Activated CD8-positive, alpha-beta T cell treated with anti-CD3 and anti-CD28 coated beads for 36 hours (primary cell): ENCODE measurements at places on chromosomes 6 and 20.

GRCh38 chr6:74061201-74061600 is 365.2 kb downstream of the CD109 start:
- H3K4me3 ChIP-seq, result no peak overlapping the region
- no peak for DNase-seq
- no peaks in the 10 kb centered on the region for H3K36me3 ChIP-seq
- no peaks in the 10 kb centered on the region for H3K27me3 ChIP-seq
- no peak overlapping the region for H3K27ac ChIP-seq

GRCh38 chr20:42901689-42902440 is 287.8 kb downstream of the PTPRT start:
- peaks cover 1% of the 10 kb centered on the region for H3K27me3 ChIP-seq
- no peaks in the 10 kb centered on the region for H3K4me1 ChIP-seq
- H3K36me3 ChIP-seq, result no peaks in the 10 kb centered on the region
- no peak overlapping the region for H3K4me3 ChIP-seq
- no peak for DNase-seq

DNA sequence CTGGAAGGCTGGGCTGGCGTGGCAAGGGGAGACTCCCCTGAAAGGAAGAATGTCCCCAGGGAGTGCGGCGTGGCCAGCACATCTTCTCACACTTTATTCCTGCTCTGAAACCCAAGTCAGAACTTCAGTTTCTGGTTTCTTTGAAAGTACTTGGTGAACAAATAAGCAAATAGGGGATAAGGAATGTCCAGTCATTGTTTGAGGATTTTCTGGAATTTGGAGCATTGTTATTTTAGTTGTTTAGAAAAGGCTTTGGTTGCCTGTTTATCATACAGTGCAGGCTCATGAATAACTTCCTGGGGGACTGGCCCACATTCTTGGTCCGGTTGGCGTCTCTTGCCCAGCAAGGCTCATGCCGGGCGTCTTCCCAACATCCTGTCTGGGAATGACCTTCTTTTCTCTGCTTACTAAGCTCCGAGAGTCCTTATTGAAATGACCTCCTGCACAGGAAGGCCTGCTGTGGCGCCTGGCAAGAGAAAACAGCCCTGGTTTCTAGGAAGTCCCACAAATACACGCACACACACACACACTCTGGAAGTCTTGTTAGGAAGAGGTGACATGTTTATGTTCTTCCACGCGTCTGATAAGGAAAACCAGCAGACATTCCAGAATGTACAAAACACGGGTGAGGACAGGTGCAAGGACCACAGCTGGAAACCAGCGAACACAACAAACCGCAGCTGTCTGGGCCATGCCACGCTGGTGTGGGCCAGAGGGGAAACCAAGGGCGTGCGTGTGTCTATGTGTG is 71.9 kb downstream of the TMEM170B start:
- DNase-seq, result no peak
- no peak overlapping the region for H3K4me3 ChIP-seq

DNA sequence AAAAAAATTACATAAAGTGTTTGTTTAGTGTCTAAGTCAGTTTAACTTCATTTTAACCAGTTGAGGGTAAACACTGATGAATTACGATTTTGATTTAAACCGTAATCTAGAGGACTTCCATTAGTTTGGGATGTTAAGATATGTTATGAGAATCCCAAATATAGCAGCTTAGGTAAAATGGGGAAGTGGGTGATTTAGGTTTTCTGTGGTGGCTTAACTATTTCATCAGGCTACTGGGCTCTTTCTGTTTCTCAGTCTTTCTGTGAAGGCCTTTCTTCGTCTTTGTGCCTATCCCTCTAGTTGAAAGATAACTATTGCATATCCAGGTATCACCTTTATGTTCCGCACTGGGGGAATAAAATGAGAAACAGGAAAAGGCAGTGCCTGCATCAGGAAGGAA is 27.9 kb downstream of the CENPW start:
- no peaks in the 10 kb centered on the region for H3K36me3 ChIP-seq
- DNase-seq, result no peak
- H3K4me1 ChIP-seq, result no peaks in the 10 kb centered on the region

DNA sequence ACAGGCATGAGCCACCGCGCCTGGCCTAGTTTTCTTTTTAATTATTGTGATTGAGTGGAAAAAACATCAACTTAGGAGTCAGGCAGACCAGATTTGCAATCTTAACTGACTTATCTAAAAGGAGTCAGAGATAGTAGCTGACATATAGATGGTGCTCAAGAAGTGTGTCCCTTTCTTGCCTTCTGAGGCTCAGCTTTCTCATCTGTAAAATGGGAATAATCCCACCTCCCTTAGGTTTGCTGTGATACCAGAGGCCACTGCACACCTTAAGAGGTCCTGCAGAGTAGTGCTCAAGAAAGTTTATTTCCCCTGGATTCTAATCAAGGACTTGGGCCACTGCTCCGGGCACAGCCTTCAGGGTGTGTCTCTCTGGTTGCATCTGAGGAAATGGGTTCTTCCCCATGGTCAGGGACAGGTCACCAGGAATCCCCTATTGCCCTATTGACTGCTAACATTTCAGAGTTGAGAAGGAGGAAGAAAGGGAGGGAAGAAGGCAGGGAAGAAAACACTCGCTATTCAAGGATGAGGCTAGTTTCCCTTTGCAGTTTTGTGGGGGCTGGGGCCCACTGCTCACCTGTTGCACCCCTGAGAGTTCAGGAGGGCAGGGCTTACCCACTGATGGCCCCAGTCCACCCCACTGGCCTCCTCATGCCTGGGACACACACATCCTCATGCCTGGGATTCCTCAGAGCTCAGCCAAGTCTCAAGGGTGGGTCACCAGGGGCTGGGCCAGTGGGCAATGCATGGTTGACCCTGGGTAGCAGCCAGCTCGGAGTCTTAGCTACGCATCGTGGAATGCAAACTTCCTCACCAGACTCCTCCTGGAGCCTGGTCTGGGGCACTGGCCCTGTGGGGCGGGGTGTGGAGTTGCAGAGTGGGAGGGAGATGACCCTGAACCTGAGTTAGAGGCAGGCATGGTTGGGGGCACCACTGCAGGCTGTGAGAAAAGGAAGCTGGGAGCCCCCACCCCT is 21.2 kb downstream of the C6orf132 start:
- peaks cover 5% of the 10 kb centered on the region for H3K27me3 ChIP-seq
- no peak overlapping the region for H3K4me3 ChIP-seq
- H3K36me3 ChIP-seq, result no peaks in the 10 kb centered on the region
- H3K27ac ChIP-seq, result no peak overlapping the region
- H3K4me1 ChIP-seq, result no peaks in the 10 kb centered on the region

GRCh38 chr20:48702455-48702913 is 125.3 kb downstream of the PREX1 start:
- no peak overlapping the region for H3K27ac ChIP-seq
- H3K4me3 ChIP-seq, result no peak overlapping the region
- H3K36me3 ChIP-seq, result peaks cover 67% of the 10 kb centered on the region

- H3K4me1 ChIP-seq, result no peaks in the 10 kb centered on the region
- H3K4me3 ChIP-seq, result no peak overlapping the region
- H3K27ac ChIP-seq, result no peak overlapping the region
- no peaks in the 10 kb centered on the region for H3K36me3 ChIP-seq
These were observed 142.6 kb upstream of the RPS6KA2 start for GRCh38 chr6:166769648-166770047.

GRCh38 chr6:151649835-151650234 is 156.0 kb downstream of the CCDC170 start:
- H3K36me3 ChIP-seq, result no peaks in the 10 kb centered on the region
- no peak overlapping the region for H3K4me3 ChIP-seq
- no peak for DNase-seq
- peaks cover 5% of the 10 kb centered on the region for H3K4me1 ChIP-seq

- no peak for DNase-seq
- H3K4me1 ChIP-seq, result no peaks in the 10 kb centered on the region
- no peaks in the 10 kb centered on the region for H3K36me3 ChIP-seq
- H3K27me3 ChIP-seq, result peaks cover 24% of the 10 kb centered on the region
- no peak overlapping the region for H3K27ac ChIP-seq
- H3K4me3 ChIP-seq, result no peak overlapping the region
These were observed 30.6 kb upstream of the SULF2 start for GRCh38 chr20:47815866-47816265.

GRCh38 chr20:52804497-52805295 is 167.5 kb upstream of the TSHZ2 start:
- H3K4me3 ChIP-seq, result no peak overlapping the region
- no peak for DNase-seq
- H3K4me1 ChIP-seq, result no peaks in the 10 kb centered on the region
- no peaks in the 10 kb centered on the region for H3K36me3 ChIP-seq
